DMS79 treated with DMSO at 0.1 percent for 48 hours (cell line): ENCODE measurements at places on chromosomes 5 and 9.

DNA sequence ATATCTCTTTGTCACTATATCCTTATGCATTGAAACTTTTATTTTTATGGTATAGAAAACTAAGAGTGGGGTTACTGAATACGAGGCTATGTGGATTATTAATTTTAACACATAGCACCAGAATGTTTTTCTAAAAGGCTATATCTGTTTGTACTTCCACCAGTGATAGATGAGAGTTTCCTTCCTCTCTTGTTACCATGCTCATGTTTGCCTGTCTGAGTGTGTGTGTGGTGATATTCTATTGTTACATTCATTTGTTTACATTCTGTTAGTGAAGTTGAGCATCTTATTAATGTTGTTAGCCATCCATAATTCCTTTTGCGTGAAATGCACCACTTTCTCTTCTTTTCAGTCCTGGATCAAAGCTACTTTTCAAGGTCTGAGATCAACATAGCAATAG, 54.1 kb upstream of the ALDH1A1 start:
- DNase-seq: no peak

DNA sequence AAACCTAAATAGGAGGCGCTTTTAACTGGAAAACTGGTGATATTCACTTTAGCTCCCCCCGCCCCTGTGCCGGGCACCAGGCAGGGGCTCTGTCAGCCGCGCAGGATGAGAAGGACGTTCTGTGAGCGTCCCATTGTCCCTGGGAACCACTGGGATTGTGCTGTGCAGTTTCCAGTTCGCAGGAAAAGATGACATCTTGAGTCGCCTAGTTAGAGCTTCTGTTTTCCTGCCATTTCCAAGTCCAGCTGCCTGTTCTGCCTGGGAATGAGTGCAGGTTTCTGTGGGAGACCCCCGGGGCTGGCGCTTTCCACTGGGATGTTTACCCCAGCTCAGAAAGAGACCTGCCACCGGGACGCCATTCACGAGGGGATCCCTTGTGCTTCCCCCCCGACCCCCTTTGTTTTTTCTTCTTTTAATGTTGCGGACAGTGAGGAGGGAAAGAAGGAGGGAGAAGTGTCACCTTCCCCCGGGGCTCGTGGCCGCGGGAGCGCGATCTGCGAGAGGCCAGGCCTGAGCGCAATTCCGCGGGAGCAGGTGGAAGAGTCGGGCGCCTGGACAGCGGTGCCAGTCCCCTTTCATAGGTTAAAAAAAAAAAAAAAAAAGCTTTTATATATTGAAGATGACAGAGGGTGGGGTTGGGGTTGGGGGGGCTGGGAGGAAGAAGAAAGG, 121.5 kb downstream of the RMI1 start:
- no peak for DNase-seq

DNA sequence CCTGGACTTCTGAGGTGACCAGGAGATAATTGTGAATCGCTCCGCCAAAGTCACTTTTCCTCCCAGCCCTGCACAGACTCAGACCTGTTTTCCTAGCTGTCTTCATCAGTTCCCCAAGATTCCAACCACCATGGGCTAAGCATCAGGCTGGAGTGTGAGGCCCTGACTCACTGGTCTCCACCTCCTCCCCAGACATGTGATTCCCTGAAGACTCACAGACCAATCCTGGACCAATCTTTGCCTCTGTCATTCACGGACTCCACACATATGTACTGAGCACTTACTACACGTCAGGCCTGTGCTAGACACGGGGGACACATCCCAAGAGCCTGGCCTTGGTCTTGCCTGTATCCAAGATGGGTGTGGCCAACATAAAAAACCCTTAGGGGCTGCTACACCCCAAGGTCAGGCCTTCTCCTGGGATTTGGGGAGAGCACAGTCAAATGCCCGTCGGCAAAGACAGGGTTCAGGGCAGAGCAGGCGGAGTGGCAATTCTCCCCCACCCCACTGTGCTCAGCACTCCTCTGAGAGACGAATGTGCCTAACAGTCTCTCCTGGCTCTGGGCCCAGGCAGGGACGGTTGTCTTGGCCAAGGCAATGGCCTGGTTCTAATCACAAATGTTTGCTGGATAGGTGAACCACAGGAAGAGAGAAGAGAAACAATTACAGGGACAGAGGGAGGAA, 11.9 kb downstream of the EEIG1 start:
- DNase-seq: peak; percentile 51

DNA sequence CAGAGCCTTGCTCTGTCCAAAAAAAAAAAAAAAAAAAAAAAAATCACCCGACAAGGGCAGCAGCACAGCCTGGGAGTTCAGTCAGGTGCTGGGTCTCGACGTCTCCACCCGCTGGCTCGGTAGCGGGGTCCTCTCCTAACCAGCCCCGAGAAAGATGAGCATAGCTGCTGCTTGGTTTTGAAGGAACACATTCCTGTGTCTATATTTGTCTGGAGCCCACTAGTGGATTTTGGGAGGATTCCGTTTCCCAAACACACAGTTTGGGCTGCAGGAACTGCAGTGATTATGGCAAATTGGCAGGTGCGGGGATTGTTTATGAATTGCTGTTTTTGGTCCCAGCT, 1.2 kb downstream of the OTULINL start:
- no peak for DNase-seq

DNA sequence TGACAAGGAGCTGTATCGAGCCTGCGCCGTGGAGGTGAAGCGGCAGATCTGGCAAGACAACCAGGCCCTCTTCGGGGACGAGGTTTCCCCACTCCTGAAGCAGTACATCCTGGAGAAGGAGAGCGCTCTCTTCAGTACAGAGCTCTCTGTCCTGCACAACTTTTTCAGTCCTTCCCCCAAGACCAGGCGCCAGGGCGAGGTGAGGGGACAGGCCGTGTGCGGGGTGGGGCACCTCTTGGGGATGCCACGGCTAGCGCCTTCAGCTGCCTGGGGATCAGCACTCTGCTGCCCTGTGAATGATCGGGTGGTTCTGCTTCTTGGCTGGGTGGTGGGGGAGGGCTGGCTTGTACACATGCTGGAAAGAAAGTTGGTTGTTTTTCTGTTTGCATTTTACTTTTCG, 1.7 kb downstream of the NELFB start:
- DNase-seq: no peak

GRCh38 chr9:81848472-81848871, 79.8 kb upstream of the SPATA31D4 start:
- no peak for DNase-seq

- DNase-seq: no peak
These were observed 362.4 kb downstream of the NDUFS4 start for GRCh38 chr5:53922508-53923498.

DNA sequence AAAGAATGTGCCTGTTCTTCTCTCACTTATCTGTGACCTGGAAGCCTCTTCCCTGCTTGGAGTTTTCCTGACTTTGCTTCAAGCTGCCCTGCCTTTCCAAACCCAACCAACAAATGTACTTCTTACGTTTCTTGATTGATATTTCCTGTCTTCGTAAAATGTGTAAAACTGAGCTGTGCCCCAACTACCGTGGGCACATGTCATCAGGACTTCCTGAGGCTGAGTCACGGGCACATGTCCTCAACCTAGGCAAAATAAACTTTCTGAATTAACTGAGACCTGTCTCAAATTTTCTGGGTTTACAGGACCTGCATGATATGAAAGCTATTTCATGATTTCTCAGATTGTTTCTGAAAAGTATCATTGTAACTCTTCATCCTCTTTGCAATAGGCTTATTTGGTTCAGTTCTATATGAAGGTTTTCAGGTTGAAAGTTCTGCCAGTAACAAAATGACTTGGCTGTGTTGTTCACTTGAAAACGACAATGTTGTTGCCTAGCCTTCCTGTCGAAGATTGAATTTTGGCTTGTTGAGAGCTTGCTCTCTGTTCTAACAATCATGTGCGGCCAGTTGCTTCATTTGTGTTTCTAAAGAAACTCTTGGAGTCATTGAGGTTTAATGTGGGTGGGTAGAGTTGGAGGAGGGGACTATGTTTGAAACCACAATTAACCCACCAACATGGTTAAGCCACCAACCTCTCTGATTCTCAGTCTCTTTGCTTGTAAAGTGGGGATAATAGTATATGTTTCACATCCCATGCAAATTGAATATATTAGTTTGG, 145.6 kb downstream of the FBXL7 start:
- DNase-seq: no peak

DNA sequence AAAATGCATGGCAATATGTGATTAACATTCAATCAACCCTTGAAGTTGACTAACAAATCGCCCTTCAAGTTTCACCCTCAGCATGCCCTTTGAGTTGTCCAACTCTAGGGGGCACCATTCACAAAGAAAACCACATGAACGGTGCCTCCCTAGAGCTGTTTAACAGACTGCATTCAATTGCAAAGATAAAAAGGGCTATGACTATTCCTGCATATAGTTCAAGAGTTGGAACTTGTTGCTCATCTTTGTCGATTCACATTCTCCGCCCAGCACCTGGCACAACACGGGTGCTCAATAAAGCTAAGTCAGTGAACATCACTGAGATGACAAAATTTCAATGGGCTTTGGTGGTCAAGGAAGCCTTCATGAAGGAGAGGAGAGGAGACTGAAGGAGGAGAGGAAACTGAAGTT, 69.6 kb upstream of the SLC30A5 start:
- no peak for DNase-seq

- DNase-seq: no peak
These were observed 807.4 kb downstream of the TLE1 start for GRCh38 chr9:80881940-80882339.

DNA sequence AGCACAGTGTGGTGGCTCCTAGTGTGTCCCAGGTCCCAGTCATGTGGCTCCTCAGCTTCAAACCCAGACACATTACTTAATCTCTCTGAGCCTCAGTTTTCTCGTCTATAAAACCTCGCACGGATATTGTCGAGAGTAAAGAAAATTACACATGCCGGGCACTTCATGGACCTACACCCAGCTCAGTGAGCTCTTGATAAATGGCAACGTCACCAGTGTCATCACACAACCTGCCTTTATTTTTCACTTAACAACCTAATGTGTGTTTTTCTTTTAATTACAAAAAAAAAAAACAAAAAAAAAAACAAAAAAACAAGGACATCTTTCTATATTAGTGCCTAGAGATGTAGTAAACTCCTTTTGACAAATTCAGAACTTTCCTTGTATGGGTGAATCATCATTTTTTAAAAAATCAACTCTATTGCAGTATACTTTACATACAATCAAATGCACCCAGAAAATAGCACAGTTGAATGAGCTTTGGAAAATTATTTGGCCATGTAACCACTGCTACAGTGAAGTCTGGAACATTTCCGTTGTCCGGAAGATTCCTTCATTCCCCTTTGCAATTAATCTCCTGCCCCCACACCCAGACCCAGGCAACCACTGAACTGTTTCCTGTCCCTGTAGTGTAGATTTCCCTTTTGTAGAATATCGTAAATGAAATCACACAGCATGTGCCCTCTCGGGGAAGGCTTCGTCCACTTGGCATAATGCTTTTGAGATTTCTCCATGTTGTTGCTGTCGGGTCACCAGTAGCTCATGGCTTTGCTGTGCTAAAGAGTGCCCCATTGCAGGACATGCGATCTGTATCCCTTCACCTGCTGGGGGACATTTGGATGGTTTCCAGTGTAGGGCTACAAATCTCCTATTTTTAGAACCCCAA, 100.4 kb upstream of the LARP1 start:
- no peak for DNase-seq

DNA sequence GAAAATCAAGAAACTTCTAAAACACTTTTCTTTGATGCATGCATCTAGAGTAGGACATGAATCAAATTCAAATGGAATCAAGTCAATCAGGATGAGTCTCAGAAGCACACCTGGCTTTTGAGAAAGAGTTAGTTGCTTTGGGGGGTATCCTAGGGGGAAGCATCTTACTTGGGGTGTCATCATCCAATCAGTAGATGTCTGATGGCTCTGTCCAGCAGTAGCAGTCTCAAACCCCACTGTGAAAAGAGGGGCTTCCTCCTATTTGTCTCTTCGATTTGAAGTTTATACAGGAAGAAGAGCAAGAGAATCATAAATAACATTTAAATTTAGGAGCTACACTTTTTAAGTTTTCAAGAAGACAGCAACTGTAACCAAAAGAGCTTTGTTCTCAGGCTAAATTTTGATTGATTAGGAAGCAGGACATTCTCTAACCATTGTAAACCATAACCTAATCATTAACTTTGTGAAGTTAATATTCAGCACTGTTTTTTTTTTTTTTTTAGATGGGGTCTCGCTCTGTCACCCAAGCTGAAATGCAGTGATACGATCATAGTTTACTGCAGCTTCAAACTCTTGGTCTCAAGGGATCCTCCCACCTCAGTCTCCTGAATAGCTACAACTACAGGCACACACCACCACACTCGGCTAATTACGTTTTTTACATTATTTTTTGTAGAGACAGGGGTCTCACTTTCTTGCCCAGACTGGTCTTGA, 614.7 kb downstream of the CSNK1G3 start:
- DNase-seq: no peak

DNA sequence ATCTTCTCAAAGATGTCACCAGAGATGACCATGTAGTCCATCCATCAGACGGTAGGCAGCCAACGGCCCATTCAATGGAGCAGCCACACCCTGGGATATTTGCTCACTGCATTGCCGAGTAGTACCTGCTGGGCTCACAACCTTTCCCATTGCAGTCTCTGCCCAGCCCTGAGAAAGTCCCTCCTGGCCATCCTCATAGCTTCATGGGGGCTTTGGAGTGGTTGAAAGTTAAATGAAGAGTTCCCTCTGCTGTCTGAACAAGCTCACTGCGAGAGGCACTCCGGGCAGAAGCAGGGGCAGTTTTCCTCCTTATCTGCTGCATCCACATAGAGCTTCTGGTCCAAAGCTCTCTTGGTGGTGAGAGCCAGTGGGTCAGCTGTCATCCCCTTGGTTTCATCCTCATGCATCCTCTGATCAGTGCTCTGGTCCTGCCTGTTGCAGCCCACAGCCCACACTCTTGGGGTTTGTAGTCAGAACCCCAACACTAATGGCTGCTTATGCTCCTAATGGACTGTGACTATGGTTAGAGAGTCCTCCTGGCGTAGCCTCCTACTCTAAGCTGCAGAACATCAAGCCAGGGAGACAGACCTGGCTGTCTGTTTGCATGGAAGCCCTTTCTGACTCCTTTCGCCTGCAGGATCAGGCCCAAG, 23.3 kb downstream of the TNFSF8 start:
- DNase-seq: peak; percentile 99

DNA sequence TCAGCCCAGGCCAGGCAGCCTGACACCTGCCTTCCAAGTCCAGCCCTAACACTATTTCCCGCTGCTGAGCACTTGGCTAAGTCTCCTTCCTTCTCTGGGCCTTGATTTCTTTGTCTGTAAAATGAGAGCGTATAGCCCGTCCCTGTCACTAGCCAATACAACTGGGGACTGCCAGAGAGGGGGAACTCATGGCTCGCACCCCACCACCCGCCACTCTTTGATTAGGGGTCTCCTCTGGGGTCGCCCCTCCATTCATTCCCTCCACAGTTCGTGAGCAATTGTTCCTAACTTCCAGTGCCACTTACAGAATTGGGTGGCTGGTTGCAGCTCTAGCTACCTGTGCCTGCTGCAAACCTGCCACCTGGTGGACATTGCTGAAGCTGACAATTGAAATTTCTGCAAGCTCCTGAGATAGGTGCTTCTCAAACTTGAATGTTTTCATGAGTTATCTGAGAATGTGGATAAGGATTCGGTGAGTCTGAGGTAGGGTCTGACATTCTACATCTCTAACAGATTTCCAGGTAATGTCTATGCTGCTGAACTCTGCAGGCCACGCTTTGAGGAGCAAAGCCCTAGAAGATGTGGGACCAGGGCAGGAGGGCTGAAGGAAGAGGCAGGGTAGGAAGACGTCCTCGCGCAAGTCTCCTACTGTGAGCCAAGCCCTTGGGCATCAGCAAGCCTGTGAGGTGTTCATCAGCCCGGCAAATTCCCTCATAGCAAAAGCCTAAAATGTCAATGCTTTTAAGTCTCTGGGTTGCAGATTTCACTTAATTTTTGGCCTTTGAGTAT, 13.3 kb upstream of the RECK start:
- DNase-seq: peak; percentile 53

- no peak for DNase-seq
These were observed 74.4 kb upstream of the SHISAL2B start for GRCh38 chr5:64615895-64616294.

- DNase-seq: no peak
These were observed 194.6 kb downstream of the DENND1A start for GRCh38 chr9:123735376-123735775.
